ENCODE measurements at places on chromosomes 6 and 20.

- DNase-seq, result no peak
These were observed 49.8 kb downstream of the MBOAT1 start for GRCh38 chr6:20162515-20162914.

- DNase-seq, result peak; percentile 77
These were observed 522 bp upstream of the EPB41L1 start for GRCh38 chr20:36153736-36154699.

DNA sequence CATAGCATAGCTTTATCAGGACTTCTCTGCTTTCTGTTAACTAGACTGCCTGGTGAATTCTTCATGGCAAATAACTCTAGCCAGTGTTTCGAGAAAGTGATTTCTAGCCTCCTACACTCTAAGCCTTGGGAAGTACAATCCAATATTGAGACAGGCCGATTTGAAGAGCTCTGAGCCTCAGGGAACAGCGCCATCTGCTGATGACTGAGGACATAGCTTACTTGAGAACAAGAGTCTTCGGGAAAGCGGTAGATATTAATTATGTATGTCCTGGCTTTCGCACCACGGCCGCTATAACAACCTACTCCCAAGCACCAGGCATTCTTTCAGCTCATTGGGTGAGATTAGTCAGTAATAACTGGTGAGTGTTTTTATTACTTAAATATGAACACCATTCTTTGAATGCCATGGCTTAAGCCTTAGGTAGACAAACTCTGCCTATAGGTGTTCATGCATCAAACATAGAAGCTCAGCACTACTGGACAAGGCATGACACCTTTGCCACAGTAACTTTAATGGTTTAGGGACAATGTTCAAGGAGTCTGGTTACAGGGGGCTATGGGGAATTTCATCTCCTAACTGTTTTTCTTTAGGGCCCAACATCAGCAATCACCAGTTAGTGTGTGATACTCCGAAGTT is 518.6 kb downstream of the BMP2 start:
- DNase-seq, result peak; percentile 88

- DNase-seq, result no peak
These were observed 122.0 kb downstream of the HTR1B start for GRCh38 chr6:77341058-77341986.

- no peak for DNase-seq
These were observed 64.9 kb downstream of the RNF182 start for GRCh38 chr6:13989496-13990144.

- no peak for DNase-seq
These were observed 93.1 kb upstream of the TIAM2 start for GRCh38 chr6:154901876-154902552.

GRCh38 chr20:40741507-40742106 is 52.6 kb upstream of the MAFB start:
- DNase-seq, result peak; percentile 2

DNA sequence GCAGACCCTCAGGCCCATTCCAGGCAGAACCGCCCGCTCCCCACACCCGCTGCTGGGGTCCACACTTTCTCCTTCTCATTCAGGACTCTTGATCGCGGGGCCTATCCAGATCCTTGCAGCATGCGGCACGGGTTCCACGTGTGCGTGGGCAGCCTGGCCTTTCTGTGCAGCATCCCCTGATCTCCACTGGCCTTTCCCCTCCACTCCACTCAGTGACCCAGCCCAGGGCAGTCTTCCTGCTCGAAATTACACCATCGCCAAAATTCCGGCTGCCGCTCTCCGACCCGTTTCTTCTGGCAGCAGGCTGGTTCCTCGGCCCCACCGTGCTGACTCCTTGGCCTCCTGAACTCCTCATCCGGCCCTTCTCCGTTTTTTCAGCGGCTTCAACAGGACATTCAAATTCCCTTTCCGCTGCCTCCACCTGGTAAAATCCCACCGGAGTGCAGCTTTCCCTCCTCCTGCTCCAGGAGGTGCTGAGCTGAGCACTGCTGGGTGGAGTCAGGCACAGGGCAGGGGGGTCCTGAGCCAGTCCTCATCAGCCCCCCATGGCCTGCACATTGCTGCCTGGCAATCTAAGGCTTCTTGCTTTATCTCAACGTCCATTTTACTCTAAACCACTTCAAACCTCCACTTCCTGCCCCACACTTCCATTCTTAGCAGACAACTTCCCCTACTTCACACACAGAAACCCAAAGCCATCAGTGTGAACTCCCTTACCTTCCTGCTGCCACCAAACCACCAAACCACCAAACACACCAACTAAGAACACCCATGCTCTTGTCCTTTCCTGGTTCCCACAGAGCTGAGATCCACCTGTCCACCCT is 9.0 kb downstream of the SFT2D1 start:
- DNase-seq, result no peak

- DNase-seq, result no peak
These were observed 112.5 kb downstream of the WDR27 start for GRCh38 chr6:169589293-169589692.

GRCh38 chr20:19986419-19986818 is 30.7 kb upstream of the NAA20 start:
- DNase-seq, result no peak

DNA sequence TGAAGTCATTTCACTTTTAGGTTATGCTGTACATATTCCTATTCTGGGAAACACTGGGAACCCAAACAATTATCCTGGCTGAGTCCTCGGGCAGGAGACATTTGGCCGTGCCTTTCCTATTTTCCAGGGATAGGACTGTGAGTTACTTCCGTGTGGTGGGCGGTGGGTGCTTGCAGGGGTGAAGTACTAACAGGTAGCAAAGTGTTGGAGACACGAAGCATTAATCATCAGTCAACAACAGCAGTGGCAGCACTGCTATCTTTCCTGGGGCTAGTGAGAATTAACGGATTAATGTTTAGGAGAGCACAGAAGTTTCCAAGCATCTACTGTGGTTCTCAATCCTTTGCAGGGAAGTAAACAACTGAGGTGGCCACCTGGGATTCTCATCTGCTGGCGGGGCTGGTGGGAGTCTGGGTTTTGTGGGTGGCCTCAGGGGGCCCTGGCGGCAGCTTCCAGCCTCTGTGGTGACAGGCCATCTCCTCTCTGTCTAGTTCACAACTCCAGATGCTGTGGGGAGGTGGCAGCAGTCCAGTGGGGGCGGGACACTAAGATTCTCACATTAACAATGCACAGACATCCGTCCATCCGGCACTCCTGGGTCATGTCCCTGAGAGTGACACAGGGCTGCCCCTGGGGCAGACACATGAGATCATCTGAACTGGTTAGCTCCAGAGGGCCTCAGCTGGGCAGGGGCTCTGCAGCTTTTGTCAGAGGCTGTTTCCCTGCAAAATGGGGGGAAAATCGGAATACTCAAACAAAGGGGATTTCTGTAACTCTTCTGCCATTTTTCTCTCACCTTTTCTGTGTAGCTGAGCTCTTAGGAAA is 90.9 kb downstream of the GJA10 start:
- no peak for DNase-seq

GRCh38 chr6:170233286-170234205 is 57.3 kb downstream of the DLL1 start:
- no peak for DNase-seq

GRCh38 chr6:9204171-9204570 is 768.8 kb upstream of the SLC35B3 start:
- no peak for DNase-seq

- no peak for DNase-seq
These were observed 114.8 kb downstream of the CRYBG1 start for GRCh38 chr6:106475284-106475683.

DNA sequence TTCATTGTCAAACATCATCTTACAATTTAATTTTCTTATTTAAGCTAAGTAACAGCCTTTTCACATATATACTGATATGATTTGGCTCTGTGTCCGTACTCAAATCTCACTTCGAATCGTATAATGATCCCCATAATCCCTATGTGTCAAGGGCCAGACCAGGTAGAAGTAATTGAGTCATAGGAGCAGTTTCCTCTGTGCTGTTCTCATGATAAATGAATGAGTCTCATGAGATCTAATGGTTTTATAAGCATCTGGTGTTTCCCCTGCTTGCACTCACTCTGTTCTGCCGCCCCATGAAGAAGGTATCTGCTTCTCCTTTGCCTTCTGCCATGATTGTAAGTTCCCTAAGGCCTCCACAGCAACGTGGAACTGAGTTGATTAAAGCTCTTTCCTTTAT is 25.1 kb upstream of the CMTR1 start:
- DNase-seq, result no peak

DNA sequence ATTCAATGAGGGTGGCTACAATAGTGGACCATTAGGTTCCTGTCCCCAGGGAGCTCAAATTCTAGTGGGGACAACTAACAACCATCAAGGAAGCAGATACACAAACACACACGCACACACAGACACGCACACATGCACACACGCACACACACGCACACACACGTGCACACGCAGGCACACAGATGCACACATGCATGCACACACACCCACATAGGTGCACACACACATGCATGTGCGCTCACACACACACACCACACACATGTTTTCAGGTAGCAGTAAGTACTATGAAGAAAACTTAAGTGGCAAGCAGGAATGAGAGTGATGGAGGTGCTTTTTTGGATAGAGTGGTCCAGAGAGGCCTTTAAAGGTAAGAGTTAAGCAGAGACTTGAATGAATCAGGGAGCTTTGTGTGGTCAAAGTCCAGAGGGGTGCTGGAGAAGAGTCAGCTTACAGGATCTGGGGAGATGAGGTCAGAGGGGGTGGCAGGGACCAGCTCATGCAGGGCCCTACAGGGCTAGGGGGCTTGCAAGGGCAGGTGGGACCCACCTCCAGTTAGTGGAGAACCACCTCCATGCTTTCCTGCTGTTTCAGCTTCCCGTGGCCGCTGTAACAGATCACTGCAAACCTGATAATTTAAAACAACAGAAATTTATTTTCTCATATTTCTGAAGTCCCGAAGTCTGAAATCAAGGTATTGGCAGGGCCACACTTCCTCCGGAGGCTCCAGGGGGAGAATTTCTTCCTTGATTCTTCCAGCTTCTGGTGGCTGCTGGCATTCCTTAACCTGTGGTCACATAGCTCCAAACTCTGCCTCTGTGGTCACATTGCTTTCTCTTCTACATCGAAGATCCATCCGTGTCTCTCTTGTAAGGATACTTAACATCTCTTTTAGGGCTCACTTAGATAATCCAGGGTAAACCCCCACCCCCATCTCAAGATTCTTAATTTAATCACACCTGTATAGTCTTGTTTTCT is 6.9 kb upstream of the NSFL1C start:
- no peak for DNase-seq

DNA sequence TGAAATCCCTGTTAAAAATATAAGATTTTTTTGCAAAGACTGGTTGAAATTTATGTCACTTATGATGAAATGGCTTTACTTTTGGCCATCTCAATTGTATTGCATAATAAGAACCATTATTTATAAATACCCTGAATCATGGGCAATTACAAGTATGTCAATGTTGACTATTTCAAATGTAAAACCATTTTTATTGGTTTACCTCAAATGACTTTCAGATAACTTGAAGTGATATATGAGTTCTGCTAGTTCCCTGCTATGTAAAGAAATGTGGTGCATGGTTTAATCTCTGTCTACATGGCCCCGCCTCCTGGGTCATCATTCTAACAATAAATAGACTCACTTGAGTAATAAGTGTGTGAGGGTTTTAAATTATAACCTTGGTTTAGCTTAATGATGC is 275.6 kb upstream of the PREP start:
- DNase-seq, result no peak

DNA sequence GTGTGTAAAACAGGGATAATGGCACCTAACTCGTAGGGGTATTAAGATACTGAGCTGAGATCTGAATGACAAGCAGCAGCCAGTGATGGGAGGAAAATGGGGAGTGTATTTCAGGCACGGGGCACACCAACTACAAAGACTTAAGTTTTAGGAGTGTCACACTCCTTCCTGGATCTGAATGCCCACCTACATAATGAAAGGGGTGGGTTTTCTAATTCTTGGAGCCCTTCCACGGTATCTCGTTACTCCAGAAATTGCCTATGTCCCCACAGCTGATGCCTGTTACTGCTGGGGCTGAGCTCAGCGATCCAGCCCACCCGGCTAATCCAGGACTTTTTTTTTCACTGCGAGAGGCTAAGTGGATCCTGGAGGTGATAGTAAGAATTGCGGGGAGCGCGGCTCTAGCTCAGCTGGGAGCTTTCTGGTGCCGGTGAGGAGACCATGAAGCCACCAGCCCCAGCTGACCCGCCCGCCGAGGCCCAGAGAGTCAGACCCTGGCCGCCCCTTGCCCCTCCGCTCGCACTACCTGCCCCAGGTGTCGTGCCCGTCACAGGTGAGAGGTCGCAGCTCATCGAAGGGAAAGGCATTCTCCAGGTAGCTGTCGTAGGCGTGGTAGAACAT is 727 bp downstream of the EDEM2 start:
- DNase-seq, result no peak

- no peak for DNase-seq
These were observed 65.6 kb downstream of the CDC5L start for GRCh38 chr6:44453146-44453545.

DNA sequence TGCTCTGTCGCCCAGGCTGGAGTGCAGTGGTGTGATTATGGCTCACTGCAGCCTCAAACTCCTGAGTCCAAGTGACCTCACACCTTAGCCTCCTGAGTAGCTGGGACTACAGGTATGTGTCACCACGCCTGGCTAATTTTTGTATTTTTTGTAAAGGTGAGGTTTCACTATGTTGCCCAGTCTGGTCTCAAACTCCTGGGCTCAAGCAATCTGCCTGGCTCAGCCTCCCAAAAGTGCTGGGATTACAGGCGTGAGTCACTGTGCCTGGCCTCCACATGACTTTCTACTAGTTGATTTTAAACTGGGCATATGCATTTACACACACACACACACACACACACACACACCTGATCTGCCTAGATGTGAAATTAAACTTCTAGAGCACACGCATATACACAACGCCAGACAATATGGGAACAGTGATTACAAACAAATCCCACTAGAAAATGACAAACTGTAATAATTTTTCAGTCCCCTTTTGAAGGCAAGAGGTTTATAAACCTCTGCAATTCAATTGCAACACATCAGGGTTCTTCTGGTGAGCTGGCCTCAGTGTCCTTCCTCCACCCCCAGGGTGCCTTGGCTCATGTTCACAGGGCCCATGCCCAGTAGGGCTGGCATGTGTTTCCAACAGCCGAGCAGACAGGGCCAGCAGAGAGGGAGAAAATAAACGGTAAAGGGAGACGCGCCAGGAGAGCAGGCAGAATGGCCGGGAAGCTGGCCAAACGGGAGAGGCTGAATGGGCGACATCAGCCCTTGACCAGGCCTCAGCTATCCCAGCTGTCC is 31.2 kb downstream of the PARD6B start:
- DNase-seq, result peak; percentile 30

GRCh38 chr6:11043378-11043960 is 636 bp downstream of the ELOVL2 start:
- no peak for DNase-seq

GRCh38 chr20:2559279-2559626 is 22.9 kb downstream of the TMC2 start:
- DNase-seq, result no peak

GRCh38 chr20:42364446-42364845 is 746.3 kb upstream of the CHD6 start:
- no peak for DNase-seq

GRCh38 chr20:60203451-60203850 is 245.2 kb downstream of the CDH26 start:
- no peak for DNase-seq

DNA sequence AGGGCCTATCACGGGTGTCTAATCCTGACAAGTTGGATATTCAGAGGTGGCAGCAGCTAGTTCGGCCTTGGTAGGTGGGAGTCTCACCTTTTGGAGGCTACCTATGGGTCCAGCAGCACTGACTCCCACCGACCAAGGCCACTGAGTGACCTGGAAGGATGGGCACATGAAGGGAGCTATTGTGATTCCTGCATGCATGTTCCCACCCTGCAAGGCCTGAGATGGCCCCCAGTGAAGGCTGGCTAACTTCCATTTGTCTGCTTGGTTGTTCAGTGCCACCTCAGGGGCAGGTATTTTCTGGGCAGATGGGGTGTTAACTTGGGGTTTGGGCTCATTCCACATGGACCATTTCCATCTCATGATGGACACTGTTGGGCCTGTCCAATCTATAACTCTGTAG is 18.4 kb upstream of the MICA start:
- no peak for DNase-seq

All from NCI-H2081 (cell line).